ENCODE measurements at places on chromosomes 6 and 20.

GRCh38 chr6:15129887-15130286 is 116.0 kb upstream of the JARID2 start:
- DNase-seq, result no peak

GRCh38 chr6:75524322-75524972 is 30.8 kb upstream of the FILIP1 start:
- DNase-seq, result peak; percentile 28

DNA sequence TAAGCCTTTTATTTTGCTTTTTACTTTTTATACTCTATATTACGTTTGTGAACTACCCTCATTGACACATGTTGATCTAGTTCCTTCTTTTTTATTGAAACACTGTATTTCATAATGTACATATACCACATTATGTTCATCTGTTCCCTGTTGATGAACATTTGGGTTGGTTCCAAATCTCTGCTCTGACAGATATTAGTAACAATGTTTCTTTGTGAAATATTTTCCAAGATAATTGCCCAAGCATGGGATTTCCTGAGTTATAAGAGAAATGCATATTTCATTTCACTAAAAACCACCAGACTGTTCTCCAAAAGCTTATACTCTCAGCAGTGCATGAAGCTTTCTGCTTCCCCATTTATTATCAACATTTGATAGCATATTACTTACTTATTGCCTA is 44.2 kb upstream of the TNFRSF21 start:
- no peak for DNase-seq

DNA sequence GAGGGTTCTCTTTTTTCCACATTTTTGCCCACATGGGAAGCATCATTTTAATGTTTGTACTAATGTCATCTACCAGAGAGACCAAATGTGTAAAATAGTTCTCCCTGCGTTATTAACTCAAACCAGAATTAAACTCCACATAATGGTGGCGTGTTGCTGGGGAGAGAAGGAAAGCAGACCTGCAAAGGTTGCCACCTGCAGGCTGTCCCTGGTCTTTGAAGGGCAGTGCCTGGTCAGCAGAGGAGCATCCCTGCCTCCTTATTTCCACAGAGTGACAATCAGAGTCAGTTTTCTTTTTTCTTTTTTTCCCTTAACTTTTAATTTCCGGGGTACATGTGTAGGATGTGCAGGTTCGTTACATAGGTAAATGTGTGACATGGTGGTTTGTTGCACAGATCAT is 214.5 kb downstream of the TBX18 start:
- DNase-seq, result no peak

GRCh38 chr6:16414205-16414604 is 175.8 kb downstream of the GMPR start:
- no peak for DNase-seq

GRCh38 chr6:20286968-20287565 is 74.8 kb upstream of the MBOAT1 start:
- DNase-seq, result no peak

DNA sequence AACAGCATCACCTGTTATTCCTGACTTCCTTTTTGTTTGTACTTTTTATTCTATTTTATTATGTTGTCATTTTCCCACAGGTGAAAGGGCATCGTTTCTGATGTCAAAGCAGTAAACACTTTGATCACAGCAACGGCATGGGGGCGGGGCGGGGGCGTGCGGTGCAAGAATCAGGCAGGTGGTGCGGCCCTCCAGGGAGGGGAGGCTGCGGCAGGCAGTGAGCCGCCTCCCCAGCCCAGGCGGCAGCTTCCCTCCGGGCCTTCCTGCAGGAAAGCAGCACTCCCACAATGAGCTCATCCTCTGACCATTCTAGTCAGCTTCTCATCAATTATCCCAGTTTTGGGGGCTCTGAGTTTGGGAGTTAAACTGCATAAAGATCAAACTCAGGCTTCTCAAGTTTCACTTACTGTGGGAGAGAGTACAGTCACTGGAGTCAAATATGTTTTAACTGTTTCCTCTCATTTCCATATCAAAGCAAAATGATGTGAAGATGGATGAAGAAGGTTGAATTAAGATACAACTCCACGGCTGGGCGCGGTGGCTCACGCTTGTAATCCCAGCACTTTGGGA is 608.4 kb upstream of the AGPAT4 start:
- no peak for DNase-seq

DNA sequence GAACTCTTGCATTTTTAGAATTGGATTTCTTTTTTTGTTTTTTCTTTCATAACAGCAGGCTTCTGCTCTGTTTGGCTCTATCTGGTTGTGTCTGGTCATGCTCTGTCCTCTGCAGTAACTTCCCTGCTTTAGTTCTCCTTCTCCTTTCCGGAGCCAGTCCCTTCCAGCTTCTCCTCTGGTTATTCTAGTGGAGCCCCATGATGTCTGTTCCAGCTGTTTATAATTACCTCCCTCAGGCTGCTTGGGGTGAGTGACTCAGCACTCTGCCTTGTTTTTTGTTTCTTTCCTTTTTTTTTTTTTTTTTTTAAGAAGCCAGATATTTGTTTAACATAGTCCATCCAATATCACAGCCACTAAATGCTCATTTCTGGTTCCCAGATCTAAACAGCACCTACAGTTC is 409.6 kb downstream of the MAFB start:
- no peak for DNase-seq

GRCh38 chr6:131736003-131736596 is 25.3 kb upstream of the CTAGE9 start:
- DNase-seq, result no peak

- DNase-seq, result no peak
These were observed 99.4 kb downstream of the EYA4 start for GRCh38 chr6:133340557-133340956.

DNA sequence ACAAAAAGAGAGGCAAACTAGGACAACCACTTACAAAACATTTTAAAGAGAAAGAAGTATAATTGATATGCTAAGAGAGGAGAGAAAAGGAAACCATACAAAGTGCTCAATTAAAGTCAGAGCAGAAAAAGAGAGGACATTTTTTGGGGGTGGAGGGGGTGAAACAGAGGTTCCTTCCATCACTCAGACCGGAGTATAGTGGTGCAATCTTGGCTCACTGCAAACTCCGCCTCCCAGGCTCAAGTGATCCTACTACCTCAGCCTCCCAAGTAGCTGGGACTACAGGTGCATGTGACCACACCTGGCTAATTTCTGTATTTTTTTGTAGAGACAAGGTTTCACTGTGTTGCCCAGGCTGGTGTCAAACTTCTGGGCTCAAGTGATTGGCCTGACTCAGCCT is 9.4 kb downstream of the WASF1 start:
- no peak for DNase-seq
